Skin of body (tissue), 3 donors: ENCODE measurements at places on chromosomes 7 and 10.

DNA sequence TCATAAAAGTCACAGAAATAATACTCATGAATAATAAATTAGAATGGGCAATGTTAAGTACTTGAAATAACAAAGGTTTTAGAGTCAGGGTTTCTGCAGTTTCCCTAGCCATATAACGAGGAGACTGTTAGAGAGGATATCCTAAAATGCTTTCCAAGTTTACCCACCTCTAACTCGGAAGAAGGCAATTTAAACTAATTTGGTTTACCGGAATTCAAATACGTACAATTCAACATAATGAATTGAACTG, 351 bp upstream of the RPS24 start:
- DNase-seq, result no peak

DNA sequence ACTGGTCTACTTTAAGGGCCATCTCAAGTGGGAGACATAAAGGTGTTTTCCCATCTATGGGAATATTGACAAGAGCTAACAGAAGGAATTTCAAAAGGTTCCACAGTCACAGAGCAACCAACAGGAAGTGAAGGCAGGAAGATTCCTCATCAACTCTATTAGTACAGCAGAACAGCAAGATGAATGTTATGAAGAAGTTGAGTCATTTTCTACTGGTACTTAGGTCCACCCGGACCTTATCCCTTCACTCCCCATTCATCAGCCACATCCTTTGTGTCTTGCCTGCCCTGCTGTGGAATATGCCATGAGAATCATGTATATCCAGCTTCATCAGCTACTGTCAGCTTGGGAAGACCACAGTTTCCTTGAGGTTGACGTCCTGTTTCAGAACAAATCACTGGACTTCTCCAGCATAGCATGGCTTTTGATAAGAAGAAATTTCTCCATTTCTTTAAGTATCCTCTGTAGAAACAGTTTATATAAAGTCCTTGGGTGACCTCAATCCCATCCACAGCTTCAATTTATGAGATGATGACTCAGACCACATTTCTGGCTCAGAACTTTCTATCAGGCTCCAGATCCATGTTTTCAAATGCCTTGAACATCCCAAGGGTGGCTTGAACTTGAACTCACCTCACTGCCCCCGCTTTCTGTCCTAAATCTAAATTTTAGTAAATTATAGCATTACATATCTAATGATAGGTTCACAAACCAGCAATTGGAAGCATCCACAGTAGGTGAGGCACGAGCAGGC, 84.9 kb upstream of the AGK start:
- no peak for DNase-seq

DNA sequence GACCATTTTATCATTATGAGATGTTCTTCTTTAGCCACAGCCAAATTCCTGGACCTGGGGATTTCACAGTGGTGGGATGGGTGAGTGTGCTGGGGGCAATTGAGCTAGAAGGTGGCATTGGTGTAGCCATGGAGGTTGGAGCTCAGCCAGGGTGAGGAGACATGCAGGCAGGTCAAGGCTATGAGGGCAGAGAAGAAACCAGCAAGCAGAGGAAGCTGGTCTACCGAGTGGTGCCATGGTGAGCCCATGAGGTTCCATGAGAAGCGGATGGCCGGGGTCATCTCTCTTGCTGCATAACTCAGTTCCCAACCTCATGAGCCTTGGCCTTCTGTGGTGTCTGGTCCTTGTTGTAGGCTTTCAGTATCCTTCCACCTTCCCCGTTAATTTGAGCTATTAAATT, 91.4 kb downstream of the CARD11 start:
- no peak for DNase-seq

DNA sequence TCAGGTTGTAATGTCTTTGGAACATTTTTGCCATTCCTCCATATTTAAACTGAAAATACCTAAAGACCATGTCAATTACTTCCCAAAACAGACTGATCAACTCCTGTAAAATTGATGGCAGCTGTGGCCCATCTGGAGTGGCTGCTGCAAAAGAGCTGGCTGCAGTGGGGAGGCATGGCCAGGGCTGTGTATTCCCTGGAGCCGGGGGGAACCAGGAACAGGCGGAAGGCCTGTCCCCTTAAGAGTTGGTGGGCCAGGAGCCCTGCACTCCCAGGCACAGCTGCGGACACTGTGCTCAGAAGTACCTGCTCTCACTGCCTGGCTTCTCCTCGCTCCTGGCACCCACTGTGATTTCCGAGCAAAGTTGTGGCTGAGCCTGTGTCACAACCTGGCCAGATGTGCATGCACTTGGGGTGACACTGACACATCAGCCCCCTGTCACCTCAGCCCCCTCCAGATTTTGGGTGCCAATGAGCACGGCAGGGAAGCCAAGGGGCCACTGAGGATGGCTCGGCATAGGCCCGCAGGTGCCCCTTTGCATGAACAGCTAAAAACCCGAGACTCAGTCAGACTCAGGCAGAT, 116.1 kb downstream of the DGKB start:
- no peak for DNase-seq
